ENCODE measurements at places on chromosomes 1 and 21. TPM values are rescaled to one million over a fixed set of nuclear protein-coding genes. Genes with fewer than 3 reads are reported as not detected.

DNA sequence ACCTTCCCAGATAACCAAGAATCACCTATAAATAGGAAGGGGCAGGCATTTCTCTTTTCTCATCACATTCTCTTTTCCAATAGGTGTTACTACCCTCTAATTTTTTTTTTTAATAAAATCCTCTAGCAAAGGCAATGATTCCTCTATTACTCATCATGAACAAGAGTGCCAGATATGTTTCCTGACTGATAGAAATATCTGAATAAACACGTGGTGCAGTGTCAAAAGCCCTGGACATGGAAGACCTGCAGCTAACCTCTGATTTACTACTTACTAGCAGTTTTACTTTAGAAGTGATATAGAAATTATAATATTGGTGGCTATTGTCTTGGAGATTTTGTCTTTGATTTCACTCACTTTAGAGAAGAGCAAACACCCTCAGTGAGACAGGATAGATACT is 194.6 kb upstream of the SAMSN1 start:
- H3K27me3 ChIP-seq: no peaks in the 10 kb centered on the region
- DNase-seq: no peak
- H3K36me3 ChIP-seq: peaks cover 10% of the 10 kb centered on the region
- H3K4me1 ChIP-seq: no peaks in the 10 kb centered on the region
- no peak overlapping the region for H3K4me3 ChIP-seq

IFNAR1 gene
- 133 TPM for polyA plus RNA-seq

CDK11B gene
- polyA plus RNA-seq: 17.5 TPM

DNA sequence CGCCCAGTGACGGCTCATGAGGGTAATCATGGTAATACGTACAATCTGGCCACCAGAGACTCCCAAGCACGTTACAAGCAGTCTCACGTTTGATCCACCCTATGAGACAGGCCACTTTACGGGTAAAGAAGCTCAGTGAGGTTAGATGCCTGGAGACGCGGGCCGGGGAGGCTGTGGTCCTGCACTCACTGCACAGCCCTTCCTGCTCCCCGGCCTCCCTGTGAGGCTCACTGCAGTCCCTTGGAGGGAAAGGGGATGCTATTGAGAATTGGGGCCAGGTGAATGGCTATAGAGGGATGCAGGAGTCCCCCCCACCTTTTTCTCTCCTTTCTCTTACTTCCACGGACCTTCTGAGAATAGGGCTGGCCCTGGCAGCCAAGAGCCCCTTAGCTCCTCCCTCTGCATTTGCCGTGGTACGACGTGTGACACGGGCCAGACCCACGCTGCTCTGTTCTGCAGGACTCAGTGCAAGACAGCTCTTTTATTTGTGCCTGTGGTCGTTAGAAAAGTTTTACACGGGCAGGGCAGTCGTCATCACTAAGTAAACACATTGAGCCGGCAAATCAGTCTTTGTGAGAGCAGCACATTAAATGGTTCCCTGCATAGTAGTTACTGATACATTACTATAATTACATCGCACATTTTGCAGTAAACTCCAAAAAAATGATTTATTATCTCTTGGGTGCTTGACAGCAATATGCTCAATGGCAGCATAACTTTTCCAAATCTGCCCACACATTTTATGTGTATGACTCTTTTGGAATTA is 18.8 kb downstream of the KIF26B start:
- DNase-seq: no peak
- H3K36me3 ChIP-seq: no peaks in the 10 kb centered on the region
- H3K27ac ChIP-seq: no peak overlapping the region
- peaks cover 13% of the 10 kb centered on the region for H3K27me3 ChIP-seq
- H3K4me3 ChIP-seq: no peak overlapping the region

NVL gene
- polyA plus RNA-seq: 19.8 TPM

All from naive B cell (primary cell).